ENCODE measurements at places on chromosomes 12 and 14. TPM values are rescaled to one million over a fixed set of nuclear protein-coding genes. Genes with fewer than 3 reads are reported as not detected.

GRCh38 chr14:25007832-25008231 is 42.1 kb downstream of the STXBP6 start:
- DNase-seq: no peak
- peaks cover 20% of the 10 kb centered on the region for H3K4me1 ChIP-seq
- H3K36me3 ChIP-seq: no peaks in the 10 kb centered on the region

- no peak overlapping the region for H3K27ac ChIP-seq
- no peak overlapping the region for H3K4me3 ChIP-seq
- no peak for DNase-seq
Measured at GRCh38 chr12:4786795-4787194, 66.6 kb downstream of the GALNT8 start.

DNA sequence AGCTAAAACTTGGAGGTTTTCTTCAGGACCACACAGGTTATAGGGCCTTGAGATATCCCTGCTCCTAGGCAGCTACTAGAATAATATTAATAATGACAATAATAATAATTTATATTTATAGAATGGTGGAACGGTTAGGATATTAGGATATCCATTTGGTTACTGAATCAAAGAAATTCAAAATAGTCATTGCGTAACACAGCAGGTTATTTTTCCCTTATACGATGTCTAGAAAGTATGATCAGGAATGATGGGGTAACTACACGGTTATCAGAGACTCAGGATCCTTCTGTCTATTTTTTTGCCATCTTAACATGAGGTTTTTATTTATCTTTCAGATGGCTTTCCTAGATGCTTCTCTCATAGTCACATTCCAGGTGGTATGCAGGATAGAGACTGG is 39.0 kb downstream of the NEUROD4 start:
- no peak overlapping the region for H3K27ac ChIP-seq
- H3K36me3 ChIP-seq: no peaks in the 10 kb centered on the region
- DNase-seq: no peak
- no peak overlapping the region for H3K4me3 ChIP-seq
- no peaks in the 10 kb centered on the region for H3K27me3 ChIP-seq

- H3K27me3 ChIP-seq: no peaks in the 10 kb centered on the region
- peaks cover 2% of the 10 kb centered on the region for H3K36me3 ChIP-seq
- H3K4me1 ChIP-seq: peaks cover 14% of the 10 kb centered on the region
- H3K4me3 ChIP-seq: no peak overlapping the region
Measured at GRCh38 chr14:69776875-69777453, 10.0 kb downstream of the SRSF5 start.

The LMO3 gene
- total RNA-seq: 1.9 TPM

- no peaks in the 10 kb centered on the region for H3K4me1 ChIP-seq
- H3K27me3 ChIP-seq: no peaks in the 10 kb centered on the region
- no peak for DNase-seq
- H3K27ac ChIP-seq: no peak overlapping the region
- H3K36me3 ChIP-seq: no peaks in the 10 kb centered on the region
Measured at GRCh38 chr12:89470741-89471509, 53.7 kb downstream of the GALNT4 start.

The SPIC gene
- total RNA-seq: not detected

The CMKLR1 gene
- 5.4 TPM for total RNA-seq

DNA sequence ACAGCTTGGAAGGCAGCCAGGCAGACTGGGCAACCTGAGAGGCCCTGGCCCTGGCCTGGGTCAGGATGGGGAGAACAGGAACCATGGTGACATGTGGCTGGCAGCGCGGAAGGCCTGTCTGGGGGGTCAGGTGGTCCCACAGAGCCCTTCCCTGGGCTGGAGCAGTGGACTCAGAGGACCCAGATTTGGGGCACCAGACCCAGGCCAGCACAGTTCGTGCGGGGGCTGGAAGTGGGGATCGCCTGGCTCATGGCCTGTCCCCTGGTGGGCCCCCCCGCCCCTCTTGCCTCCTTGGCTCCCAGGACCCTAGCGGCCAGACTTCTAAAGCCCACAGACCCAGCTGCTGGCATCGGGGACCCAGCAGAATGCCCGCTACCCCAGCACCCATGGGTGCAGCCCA is 21.4 kb downstream of the MTA1 start:
- H3K27ac ChIP-seq: no peak overlapping the region
- no peak overlapping the region for H3K4me3 ChIP-seq
- H3K36me3 ChIP-seq: no peaks in the 10 kb centered on the region
- H3K27me3 ChIP-seq: no peaks in the 10 kb centered on the region
